ENCODE measurements at places on chromosomes 2 and 18.

DNA sequence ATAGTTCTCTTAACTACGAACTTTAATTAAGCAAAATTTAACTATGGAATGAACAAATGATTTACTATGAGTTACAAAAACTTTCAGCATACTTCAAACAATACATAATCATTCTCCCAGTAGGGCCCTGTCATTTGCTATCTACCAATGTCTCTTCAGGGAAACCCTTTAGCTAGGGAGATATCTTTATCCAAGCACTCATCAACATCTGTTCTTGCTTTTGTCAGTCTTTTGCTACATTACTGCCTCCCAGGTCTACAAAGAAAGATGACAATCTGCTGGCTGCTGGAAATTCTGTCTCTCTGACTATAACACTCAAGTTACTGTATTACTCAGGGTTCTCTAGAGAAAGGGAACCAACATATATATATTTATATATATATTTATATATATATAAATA lies 1626.3 kb upstream of the CELF4 start:
- no peak for DNase-seq

- DNase-seq, result no peak
Measured at GRCh38 chr2:27795093-27795834, 23.7 kb downstream of the MRPL33 start.

GRCh38 chr18:73688161-73688560 lies 459.5 kb downstream of the FBXO15 start:
- no peak for DNase-seq

GRCh38 chr2:61090386-61090921 lies 24.8 kb downstream of the SANBR start:
- no peak for DNase-seq

GRCh38 chr2:85601771-85602475 lies 575 bp downstream of the TMEM150A start:
- DNase-seq, result no peak

DNA sequence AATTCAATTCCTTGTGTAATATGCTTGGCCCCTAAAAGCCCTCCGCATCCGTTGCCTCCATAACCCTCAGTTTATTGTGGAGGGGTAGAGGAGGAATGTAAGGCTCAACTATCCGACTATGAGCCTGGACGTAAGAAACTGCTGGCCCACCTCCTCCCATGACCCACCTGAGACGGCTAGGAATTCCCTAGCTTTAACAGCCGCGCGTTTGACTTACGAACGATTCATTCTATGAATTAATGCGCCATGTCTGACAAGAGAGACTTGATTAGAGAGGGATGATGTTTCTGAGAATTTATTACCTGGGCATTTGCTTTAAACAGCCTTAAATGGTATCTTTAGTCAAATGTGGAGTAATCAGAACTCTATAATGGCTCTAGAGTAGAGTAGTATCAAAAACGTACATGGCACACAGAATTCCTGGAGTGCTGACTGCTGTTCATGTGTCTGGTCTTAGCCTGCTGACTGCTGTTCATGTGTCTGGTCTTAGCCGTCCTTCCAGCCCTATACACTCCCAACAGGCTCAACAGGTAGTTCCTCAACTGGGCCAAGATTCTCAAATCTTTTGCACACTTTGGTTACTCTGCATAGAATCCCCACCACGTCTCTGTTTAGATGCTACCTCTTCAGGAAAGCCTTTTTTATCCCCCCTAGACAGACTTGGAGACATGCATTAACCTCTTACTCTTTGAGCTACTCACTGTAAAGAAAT lies 899 bp upstream of the GFPT1 start:
- no peak for DNase-seq

Data from HAP-1 (cell line).